HFFc6 (cell line): ENCODE measurements at places on chromosomes 7 and 10. TPM values are rescaled to one million over a fixed set of nuclear protein-coding genes. Genes with fewer than 3 reads are reported as not detected.
A peak's percentile ranks its signal among the peaks of the same experiment; 100 is the strongest.

DNA sequence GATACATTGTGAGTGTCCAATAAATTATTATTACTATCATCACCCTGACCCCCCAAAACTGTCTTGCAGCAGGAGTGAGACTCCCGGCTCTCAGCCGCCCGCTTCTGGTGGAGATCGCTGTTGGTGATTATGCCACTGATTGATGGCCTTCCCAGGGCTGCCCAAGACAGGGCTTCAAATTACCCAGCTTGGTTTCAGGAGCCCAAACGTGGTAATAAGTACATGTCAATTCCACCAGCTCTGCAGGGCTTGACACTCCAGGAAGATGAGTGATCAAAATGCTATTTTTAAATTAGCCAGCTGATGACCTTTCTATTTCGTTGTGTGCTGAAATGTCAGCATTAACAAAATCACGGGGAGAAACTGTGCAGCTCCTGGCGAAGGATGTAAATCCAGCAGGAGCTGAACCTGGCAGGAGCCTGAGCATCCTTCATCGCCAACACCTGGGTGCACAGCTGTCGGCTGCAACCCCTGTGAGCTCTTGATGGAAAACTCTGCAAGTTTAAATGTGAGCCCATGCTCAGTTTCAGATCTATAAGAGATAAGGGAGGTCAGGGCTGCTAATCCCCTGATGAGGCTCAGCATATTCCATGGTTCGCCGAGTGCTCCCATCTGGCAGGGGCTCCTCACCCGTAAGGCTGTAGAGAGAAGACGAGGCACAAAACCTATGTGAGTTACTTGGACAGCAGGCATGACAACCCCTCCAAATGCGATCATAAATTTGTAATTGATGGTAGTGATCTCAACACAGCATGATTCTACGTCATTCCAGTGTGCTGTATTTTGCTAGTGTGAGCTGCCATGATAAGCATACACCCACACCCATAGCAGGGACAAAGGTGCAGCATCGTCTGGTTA, 446.3 kb downstream of the TCERG1L start:
- no peak for DNase-seq

SYT15 gene
- 0.31 to 3.0 TPM (median 0.57 TPM) in 3 replicates for total RNA-seq

CCDC3 gene
- total RNA-seq: 0.07 to 0.09 TPM in 2 of 3 replicates, not detected in the other

GRCh38 chr10:107865691-107866090, 701.2 kb upstream of the SORCS1 start:
- DNase-seq: no peak

DNA sequence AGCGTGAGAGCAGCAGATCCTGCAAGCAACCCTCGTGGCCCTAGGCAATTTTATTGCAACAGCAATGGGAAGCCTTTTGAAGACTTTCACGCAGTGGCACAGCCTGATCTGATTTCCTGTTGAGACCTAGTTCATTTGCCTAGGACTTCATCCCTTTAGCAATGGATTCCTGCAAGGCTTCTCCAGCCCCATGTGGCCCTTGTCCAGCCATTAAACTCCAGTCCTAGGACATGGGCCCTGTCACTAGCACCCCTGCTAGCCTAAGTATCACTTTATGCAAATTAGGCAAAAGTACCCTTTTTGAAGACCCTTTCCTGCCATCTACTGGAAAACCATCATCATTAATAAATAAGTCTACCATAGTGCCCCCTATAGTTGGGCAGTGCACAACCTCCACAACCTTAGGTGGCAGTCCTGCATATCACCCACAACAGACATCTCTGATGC, 379.4 kb downstream of the GALNT17 start:
- no peak for DNase-seq

DNA sequence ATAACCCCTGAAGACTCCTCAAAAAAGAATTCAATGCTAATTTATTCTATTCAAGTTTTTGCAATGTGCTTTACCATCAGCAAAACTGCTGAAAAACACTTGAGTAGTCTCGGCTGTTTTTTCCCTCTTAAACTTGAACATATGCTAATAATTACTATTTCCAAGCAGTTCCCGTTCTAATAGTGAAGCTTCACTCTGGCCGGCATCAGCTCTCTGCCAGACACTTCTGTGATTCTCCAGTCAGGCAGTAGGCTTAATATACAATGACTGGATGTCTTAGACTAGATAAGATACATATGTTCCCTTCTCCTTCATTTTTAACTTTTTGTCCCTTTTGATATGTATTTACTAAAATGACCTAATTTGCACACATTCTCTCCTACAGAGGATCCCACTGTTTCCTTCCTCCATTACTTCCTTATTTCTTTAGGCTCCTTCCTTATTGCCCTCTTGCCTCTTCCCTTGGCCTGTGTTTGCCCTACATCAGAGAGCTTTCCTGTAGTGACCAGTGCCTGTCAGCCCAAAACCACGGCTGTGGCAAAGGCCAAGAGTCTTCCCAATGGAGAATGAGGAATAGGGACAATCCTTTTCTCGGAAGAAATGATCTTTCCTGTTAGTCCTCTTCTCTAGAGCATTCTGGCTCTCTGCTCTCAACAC, 23.5 kb downstream of the HEPACAM2 start:
- DNase-seq: no peak

DNA sequence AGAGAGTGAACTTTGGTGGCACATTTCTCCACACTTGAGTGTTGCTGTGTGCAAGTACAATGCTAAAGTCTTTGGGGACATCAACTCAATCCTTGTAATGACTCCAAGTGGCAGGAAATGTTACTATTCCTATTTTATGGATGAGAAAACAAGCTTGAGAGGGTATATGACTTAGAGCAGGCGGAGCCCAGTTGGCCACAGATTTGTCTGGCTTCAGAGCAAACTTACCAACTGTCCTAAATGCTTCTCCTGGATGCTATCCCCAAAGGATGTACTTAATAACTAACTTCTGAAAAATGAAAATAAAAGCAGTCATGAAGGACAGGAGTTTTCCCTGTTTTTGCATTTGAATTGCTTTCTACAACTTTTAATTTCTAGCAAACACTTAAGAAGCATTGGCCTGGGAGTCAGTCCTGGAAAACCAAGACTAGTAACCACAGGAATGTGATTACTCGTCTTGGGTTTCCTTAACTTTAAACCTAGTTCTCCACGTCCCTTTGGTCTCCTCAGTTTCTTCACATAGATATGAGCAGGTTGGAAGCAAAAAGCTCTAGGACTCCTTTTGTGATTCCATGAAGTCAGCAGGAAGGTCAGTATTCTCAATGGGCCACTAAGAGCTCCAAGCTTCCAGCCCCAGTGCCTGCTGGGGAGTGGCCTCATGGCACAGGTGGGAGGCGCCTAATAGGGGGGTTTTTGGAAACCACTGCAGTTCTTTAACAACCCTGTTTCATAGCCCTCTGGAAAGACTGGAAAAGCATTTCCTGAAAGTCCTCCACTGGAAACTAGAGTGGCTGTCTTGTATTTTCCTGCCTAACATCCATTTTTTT, 140.8 kb downstream of the GLCCI1 start:
- peak; percentile 35 for DNase-seq

GRCh38 chr10:25444266-25444665, 269.5 kb downstream of the GPR158 start:
- no peak for DNase-seq
